GM23338 (cell line): ENCODE measurements at places on chromosomes 1 and 21. TPM values are rescaled to one million over a fixed set of nuclear protein-coding genes. Genes with fewer than 3 reads are reported as not detected.

TMPRSS2 gene
- total RNA-seq, result 4.9 and 7.1 TPM in 2 replicates

- no peaks in the 10 kb centered on the region for H3K27me3 ChIP-seq
- H3K4me3 ChIP-seq, result no peak overlapping the region
- H3K36me3 ChIP-seq, result no peaks in the 10 kb centered on the region
- H3K4me1 ChIP-seq, result no peaks in the 10 kb centered on the region
Observed at GRCh38 chr1:54439550-54440223, 33.5 kb upstream of the SSBP3 start.

TLCD4 gene
- total RNA-seq, result 3.5 and 4.5 TPM in 2 replicates

LRRC71 gene
- total RNA-seq, result not detected in 2 replicates

ZSCAN20 gene
- 3.9 and 4.9 TPM in 2 replicates for total RNA-seq

DNA sequence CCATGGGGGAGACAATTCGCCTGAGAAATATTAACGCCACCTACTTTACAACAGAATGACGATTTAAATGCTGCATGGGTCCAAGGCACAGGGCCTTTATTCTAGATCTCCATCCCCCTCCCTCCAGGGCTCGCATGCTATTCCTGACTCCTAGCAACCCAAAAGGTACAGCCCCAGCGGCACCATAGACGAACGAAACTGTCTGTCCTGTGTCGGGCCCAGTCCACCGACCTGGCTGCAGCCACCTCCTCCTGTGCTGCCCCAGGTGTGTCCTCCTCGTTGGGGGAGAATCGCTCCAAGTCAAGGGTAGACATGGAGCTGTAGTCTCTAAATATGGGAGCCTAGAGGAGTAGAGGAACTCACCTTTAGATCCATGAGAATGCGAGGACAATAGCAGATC is 196.5 kb downstream of the TOMM20 start:
- no peaks in the 10 kb centered on the region for H3K36me3 ChIP-seq
- no peak for DNase-seq
- peaks cover 4% of the 10 kb centered on the region; the same call in 1 of the 2 replicates for H3K4me1 ChIP-seq
- no peak overlapping the region for H3K4me3 ChIP-seq
- no peaks in the 10 kb centered on the region for H3K27me3 ChIP-seq

GRCh38 chr1:12359359-12360133 is 129.7 kb downstream of the VPS13D start:
- DNase-seq, result no peak
- H3K27ac ChIP-seq, result no peak overlapping the region
- H3K4me3 ChIP-seq, result no peak overlapping the region

PLA2G2A gene
- total RNA-seq, result 0.97 TPM in 1 of 2 replicates, not detected in the other

CFAP126 gene
- total RNA-seq, result not detected in 2 replicates

DNA sequence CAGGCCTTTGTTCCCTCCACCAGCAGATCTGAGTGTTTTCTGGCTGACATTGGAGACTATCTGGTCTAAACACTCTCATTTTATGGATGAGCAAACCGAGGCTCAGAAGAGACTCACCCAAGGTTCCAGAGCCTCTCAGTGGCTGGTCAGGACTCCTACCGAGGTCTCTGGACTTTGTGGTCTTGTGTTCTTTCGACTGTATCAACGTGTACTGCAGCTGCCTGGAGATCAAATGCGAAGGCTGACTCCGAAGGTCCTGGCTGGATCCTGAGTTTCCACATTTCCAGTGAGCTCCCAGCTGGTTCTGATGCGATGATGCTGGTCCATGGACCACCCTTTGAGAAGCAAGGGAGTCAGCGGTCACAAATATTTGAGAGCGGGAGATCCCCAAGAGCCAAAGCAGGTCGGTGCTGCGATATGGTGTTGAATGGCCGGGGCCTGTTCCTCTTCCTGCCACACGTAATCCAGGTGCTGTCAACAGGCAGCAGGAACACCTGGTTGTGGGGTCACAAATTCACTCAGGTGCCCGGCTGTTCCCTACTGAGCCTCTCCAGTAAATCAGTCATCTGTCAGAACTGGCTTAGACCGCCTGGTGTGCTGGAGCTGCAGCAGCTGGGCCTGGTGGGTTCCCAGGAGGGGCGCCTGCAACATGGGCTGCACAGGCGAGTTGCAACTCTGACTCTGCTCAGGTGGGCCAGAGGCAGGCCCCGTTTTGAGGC is 94.8 kb upstream of the USP24 start:
- DNase-seq, result no peak
- H3K27me3 ChIP-seq, result no peaks in the 10 kb centered on the region
- no peaks in the 10 kb centered on the region for H3K4me1 ChIP-seq
- H3K4me3 ChIP-seq, result no peak overlapping the region

DNA sequence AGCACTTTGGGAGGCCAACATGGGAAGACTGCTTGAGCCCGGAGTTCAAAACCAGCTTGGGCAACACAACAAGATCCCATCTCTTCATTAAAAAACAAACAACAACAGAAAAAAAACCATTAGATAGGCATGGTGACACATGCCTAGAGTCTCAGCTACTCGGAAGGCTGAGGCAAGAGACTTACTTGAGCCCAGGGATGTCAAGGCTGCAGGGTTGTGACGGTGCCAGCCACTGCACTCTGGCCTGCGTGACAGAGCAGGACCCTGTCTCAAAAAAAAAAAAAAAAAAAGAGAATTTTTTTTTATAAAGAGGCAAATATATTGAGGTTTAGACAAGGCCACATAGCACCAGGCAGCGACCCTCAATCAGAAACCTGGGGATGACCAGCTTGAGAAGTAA is 62.7 kb downstream of the HSF2BP start:
- no peak for DNase-seq

DNA sequence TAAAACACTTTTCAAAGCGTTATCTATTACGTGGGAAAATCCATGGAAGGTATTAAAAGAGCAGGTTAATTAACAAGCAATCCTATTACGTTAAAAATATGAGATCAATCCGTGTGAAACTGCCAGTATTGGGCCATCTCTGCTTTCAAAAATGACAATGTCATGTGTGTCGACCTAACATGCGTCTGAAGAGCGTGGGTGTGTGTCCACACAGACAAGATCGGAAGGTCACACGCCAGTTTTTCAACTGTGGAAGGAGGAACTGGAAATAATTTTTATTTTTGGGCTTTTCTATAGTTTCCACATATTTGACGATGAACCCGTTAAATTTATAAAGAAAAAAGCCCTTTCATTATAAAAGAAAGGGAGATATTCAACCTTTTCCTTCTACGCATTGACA is 17.6 kb upstream of the ALDH4A1 start:
- no peaks in the 10 kb centered on the region for H3K36me3 ChIP-seq
- H3K27ac ChIP-seq, result no peak overlapping the region
- no peak for DNase-seq
- no peaks in the 10 kb centered on the region; the same call in 1 of the 2 replicates for H3K4me1 ChIP-seq

DNA sequence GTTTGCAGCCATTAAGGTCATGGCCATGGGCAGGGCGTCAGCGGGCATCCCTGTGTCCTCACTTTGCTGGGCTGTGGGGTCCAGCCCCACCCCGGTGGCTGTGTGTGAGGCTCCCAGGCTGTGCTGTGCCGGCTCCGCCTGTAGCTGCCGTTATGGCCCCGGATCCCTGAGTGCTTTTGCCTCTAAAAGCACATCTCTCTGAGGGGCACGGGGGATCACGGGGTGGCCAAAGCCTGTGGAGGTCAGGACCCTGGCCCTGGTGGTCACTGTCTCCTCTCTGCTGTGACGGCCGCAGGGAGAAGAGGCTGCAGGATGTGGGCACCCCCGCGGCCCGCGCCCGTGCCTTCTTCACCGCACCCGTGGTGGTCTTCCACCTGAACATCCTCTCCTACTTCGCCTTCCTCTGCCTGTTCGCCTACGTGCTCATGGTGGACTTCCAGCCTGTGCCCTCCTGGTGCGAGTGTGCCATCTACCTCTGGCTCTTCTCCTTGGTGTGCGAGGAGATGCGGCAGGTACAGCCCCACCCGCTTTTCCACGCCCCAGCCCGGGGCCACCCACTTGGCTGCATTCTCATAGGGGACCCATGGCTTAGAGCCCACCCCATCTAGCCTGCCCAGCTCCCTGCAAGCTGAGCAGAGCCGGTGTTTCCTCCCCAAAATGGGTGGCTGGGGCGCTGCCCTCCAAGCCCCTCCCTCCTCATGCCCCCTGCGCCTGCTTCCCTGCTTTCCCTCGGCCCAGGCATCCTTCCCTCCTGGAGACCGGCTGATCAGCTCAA is 48.2 kb downstream of the TRPM2 start:
- H3K4me3 ChIP-seq, result no peak overlapping the region
- no peaks in the 10 kb centered on the region for H3K27me3 ChIP-seq
- no peak overlapping the region for H3K27ac ChIP-seq
- no peaks in the 10 kb centered on the region for H3K4me1 ChIP-seq

DNA sequence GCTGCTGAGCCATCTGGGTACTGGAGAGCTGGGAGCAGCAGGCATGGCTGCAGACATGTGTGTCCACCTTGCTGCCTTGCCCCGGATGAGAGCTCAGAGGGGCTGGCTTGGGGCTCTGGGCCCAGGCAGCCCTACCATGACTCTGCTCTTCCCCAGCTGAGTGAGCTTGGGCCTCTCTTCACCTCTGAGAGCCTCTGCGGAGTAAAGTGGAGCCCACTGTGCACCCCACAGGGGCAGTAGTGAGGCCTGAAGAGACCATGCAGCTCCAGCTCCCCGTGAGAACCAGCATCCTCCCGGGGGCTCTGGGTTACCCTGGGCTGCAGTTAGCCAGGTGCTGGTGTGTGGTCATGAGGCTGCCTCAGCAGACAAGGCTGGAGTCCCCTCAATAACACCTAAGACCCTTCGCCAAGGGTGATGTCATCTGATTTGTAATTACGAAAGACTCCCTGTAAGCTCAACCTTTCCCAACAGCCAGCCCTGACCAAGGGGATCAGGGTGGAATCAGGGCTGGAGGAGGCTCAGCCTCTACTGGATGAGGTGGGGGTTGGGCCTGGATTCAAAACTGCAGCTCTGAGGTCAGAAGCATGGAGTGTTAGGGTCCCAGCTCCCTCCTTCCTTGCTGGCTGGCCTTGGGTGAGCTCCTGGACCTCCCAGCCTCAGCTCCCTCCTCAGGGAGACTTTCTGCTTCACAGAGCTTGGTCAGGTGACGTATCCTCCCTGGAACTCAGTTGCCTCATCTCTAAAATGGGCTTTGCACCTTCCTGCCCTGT is 308.0 kb downstream of the MATN1 start:
- no peak overlapping the region for H3K4me3 ChIP-seq
- DNase-seq, result no peak
- no peaks in the 10 kb centered on the region for H3K27me3 ChIP-seq
- H3K27ac ChIP-seq, result no peak overlapping the region
- no peaks in the 10 kb centered on the region for H3K4me1 ChIP-seq

KCNJ6 gene
- total RNA-seq, result 0.27 and 0.52 TPM in 2 replicates

AMY1A gene
- total RNA-seq, result not detected in 2 replicates

DNA sequence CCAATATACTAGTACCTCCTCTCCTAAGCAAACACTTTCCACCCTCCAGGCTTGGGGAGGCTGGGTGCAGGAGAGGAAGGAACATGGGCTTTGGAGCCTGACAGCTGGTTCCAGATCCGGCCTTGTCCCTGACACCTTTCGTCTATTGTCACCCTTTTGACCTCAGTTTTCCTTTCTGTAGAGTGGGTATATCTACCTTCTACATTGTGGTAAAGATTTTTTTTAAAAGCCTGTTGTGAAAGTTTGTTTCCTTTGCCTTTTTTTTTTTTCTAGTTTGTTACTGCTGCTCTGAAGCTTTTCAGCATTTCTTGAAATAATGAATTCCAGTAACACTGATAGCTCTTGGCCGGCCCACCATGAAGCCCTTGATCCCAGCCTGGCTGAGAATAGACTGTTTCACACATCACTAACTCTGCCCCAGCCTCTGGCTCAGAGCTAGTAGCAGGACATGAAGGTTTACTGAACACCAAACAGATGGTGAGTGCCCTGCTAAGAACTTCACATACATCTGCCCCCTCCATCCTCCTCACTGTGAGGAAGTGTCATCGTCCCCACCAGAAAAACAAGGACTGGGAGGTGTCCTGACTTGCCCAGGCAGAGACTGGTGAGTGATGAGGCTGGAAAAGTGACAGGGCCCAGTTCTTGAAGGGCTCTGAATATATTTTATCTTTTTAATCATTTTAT is 33.0 kb upstream of the ID3 start:
- no peaks in the 10 kb centered on the region for H3K27me3 ChIP-seq
- peaks cover 49% of the 10 kb centered on the region for H3K4me1 ChIP-seq
- DNase-seq, result no peak
- H3K4me3 ChIP-seq, result no peak overlapping the region
- no peaks in the 10 kb centered on the region for H3K36me3 ChIP-seq

DNA sequence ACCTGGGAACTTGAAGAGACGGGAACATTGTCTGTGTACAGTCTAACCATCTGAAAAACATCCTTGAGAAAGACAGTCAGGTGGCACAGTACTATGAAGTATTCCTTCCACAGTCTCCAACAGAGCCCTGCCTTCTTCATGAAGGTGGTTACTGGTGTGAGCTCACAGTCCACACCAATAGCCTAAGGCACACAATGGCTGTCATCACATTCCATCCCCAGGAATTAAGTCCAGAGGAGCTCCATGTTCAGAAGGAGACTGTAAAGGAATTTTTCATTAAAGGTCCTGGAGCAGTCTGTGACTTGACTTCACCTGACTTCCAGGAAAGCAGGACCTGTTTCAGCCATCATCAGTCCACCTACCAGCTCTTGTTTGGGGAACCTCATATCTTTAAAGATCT is 180.2 kb downstream of the C1orf21 start:
- H3K27me3 ChIP-seq, result no peaks in the 10 kb centered on the region
- no peak overlapping the region for H3K4me3 ChIP-seq
- no peaks in the 10 kb centered on the region; the same call in 1 of the 2 replicates for H3K36me3 ChIP-seq
- no peak overlapping the region for H3K27ac ChIP-seq
- no peaks in the 10 kb centered on the region for H3K4me1 ChIP-seq

DNA sequence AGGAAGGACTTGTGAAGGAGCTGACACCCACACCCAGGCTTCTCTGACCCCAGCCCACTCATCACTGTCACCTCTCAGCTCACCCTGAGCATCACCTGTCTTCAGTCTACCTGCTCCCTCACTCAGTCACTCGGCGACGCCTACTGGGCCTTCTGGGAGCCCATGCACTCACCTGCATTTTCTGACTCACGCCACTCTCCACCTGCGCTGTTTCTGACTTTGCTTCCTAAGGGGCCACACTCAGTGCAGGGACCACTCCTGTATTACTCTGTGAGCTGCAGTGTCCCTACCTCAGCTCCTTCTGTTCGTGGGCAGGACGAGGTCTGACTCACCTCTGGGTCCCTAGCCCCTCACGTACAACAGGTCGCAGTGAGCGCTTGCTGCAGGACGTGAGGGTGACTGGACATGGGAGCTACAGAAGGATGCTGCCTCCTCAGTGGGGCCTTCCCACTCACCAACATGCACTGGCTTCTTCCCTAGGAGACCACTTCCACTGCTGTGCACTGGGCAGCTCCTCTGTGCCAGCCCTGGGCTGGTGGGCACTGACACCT is 102.3 kb downstream of the GLIS1 start:
- no peak overlapping the region for H3K27ac ChIP-seq
- no peaks in the 10 kb centered on the region for H3K27me3 ChIP-seq
- no peak for DNase-seq
- H3K36me3 ChIP-seq, result no peaks in the 10 kb centered on the region
- no peak overlapping the region for H3K4me3 ChIP-seq

GRCh38 chr1:3251099-3251806 is 182.2 kb downstream of the PRDM16 start:
- H3K4me1 ChIP-seq, result peaks cover 15% of the 10 kb centered on the region; the same call in 1 of the 2 replicates
- H3K27me3 ChIP-seq, result no peaks in the 10 kb centered on the region; the same call in 1 of the 2 replicates
- no peak overlapping the region for H3K27ac ChIP-seq
- DNase-seq, result no peak

GRCh38 chr21:26840912-26841311 is 4.3 kb downstream of the ADAMTS1 start:
- peaks cover 41% of the 10 kb centered on the region for H3K36me3 ChIP-seq
- DNase-seq, result no peak
- H3K27me3 ChIP-seq, result peaks cover 17% of the 10 kb centered on the region
- no peaks in the 10 kb centered on the region for H3K4me1 ChIP-seq
